ENCODE measurements at places on chromosomes 2 and 18. TPM values are rescaled to one million over a fixed set of nuclear protein-coding genes. Genes with fewer than 3 reads are reported as not detected.

GRCh38 chr2:157657858-157658257, 29.2 kb upstream of the ACVR1C start:
- no peak for DNase-seq
- no peak overlapping the region for H3K27ac ChIP-seq
- peaks cover 2% of the 10 kb centered on the region for H3K4me1 ChIP-seq
- no peak overlapping the region for H3K4me3 ChIP-seq
- no peaks in the 10 kb centered on the region for H3K27me3 ChIP-seq

PSMA8 gene
- 0.29 TPM for total RNA-seq

RAPH1 gene
- 21.7 TPM for total RNA-seq

DNA sequence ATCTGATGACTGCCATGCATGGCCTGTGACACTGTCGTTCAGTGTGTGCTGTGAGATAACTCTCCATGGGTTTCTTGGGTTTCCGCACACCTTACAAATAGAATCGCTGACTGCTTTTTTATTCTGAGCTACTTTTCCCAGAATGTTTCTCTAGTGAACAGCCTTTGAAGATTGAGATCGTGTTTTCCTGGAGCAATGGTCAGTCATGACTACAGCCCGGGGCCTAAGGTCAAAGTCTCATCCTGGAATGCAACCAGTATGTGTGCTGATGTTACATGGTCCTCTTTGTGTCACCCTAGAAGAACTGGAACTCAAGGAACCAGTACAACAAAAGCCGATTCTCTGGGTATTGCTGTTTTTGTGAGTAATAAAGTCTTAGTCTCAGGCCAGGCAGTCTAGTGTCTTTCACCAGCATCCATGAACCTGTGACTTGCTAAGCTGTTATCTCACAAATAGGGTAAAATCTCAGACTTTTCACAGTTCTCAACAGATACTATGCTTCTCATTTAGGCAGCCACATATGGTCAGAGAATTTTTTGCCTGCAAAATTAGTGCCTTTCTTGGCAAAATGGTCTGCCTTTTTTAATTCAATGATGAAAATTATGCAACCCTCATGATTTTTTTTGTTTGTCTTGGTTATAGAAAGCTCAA, 124.9 kb upstream of the PIEZO2 start:
- no peaks in the 10 kb centered on the region for H3K36me3 ChIP-seq
- no peaks in the 10 kb centered on the region for H3K4me1 ChIP-seq
- H3K27ac ChIP-seq = no peak overlapping the region
- DNase-seq = no peak
- no peaks in the 10 kb centered on the region for H3K27me3 ChIP-seq

- no peak overlapping the region for H3K4me3 ChIP-seq
- H3K27ac ChIP-seq = no peak overlapping the region
- no peak for DNase-seq
- H3K27me3 ChIP-seq = peaks cover 3% of the 10 kb centered on the region
- no peaks in the 10 kb centered on the region for H3K36me3 ChIP-seq
Observed at GRCh38 chr2:26473796-26474195, 4.1 kb downstream of the OTOF start.

DNA sequence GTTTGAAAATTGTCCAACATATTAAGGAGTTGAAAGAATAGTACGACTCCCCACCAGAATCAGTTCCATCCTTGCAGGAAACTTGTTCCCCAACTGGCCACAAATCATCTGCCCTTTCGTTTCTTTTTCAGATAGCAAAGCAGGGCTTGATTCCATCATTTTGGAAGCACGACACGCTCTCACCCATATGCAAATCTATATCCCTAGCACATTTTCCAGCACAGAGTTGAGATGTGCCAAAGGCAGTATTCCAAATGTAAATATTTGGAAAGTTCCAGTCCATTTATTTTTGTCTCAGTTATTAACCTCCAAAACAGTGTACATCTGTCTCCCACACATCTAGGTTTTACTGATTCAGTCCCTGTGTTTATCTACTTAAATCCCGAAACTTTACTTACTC, 128.8 kb upstream of the BCL2L11 start:
- peaks cover 2% of the 10 kb centered on the region for H3K36me3 ChIP-seq
- no peak overlapping the region for H3K27ac ChIP-seq
- H3K4me1 ChIP-seq = peaks cover 2% of the 10 kb centered on the region
- H3K27me3 ChIP-seq = no peaks in the 10 kb centered on the region
- no peak for DNase-seq
